ENCODE measurements at places on chromosomes 7 and 10.
A peak's percentile ranks its signal among the peaks of the same experiment; 100 is the strongest.

DNA sequence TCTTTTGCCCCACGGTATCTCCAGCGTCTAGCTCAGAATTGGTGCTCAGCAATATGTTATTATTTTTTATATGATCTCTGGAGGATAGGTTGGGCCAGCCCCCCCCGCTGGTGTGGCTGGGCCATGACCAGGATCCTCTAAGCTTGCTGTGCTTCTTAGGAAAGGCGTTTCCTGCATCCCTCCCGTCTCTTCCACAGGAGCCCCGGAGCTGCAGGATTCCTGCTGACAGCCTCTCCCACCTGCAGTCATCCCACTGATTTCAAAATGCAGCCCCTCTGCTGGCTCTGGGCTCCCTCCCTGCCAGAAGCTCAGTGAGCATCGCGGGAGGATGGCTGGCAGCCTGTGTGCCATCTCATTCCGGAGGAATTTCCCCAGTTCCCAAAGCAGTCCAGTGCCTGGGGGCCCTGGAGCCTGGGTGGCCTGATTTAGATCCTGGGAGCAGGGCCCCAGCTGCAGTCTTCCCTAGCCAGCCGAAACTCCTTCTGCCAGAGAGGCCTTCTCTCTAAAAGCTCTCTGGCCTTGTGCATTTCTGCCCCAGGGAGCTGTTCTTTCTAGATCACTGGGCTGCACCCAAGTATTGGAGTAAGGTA lies 21.8 kb upstream of the GOLGA7B start:
- DNase-seq, result no peak

DNA sequence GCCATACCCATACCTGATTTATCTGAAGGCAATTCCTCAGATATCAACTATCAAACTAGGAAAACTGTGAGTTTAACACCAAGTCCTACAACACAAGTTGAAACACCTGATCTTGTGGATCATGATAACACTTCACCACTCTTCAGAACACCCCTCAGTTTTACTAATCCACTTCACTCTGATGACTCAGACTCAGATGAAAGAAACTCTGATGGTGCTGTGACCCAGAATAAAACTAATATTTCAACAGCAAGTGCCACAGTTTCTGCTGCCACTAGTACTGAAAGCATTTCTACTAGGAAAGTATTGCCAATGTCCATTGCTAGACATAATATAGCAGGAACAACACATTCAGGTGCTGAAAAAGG lies 69.0 kb upstream of the RSBN1L start:
- DNase-seq, result peak; percentile 63

- no peak for DNase-seq
These were observed 418.9 kb downstream of the MDFIC start for GRCh38 chr7:115340828-115341227.

DNA sequence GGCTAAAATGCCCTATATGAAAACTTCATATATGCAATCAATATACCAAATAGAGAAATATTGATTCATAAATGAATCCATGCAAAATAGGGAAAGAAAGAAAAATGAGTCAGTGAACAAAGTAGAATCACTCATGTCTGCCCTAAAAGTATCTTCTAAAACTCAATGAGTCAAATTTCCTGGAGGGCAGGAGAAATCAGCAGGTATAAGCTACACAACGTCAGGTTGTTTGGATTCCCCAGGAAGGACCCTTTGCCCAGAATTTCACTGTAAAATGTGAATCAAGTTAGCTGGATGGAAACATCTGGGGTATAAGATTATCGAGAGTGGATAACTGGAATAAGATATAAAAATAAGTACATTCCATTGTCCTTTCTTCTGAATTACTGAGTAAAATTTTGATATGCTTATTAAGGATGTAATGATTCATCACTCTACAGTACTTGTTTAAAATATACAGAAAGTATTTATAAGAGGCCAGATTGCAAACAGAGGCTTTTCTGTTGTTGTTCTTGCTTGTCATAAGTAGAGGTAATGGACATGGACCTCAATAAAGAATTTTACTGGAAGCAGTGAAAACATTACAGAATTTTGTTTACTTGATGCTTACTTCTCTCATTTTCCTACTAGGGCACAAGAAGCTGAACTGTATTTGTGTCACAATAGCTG lies 99.0 kb downstream of the AGMO start:
- DNase-seq, result no peak

- DNase-seq, result no peak
These were observed 22.1 kb downstream of the NUDT1 start for GRCh38 chr7:2264158-2264557.

DNA sequence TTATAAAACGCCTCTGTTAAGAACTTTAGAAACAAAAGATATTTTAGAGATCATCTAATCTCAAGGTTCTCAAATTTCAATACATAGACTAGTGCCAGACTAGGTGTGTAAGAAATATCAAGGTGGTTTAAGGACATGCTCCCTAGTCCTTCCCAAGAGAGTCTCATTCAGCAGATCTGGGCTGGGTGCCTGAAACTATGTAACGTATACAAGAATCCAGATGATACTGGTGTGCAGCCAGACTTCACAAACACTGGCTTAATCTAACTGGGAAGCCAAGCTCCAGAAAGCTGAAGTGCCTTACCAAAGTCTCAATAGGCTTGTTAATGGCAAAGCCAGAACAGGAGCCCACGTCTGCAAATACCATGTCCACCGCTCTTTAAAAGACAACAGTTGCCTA lies 105.0 kb upstream of the AMPH start:
- no peak for DNase-seq

DNA sequence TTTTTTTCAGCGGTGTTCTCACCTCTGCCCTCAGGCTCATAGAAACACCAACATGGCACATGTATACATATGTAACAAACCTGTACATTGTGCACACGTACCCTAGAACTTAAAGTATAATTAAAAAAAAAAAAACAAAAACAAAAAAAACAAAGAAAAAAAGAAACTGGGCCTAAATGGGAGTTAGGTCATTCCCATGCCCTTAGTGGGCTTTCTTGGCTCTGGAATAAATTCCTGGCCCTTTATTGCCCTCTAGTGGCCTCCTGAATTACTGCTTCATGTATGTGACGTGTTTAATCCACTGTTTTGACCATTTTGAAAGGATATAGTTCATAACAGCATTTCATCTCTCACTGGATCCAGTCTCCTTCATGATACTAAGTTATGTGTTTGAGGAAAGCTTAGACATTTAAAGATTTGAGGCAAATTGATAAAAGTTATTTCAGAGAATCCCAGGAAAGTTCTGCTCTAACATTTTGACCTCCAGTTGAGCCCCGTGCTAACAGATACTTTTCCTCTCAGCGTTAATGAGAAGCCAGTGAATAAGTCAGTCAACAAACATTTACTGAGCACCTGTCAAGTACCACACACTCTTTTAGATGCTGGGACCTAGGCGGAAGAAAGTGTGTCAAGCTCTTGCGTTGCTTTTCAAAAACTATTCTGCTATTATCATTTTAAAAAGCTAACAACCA lies 54.7 kb upstream of the SYPL1 start:
- peak; percentile 81 for DNase-seq

- DNase-seq, result no peak
These were observed 205.4 kb upstream of the ZMIZ1 start for GRCh38 chr10:78863140-78863905.

- DNase-seq, result peak; percentile 66
These were observed 34.3 kb upstream of the NPVF start for GRCh38 chr7:25262586-25262985.

GRCh38 chr7:25009257-25009656 lies 29.3 kb upstream of the OSBPL3 start:
- DNase-seq, result no peak

GRCh38 chr7:87234949-87235348 lies 15.4 kb upstream of the TMEM243 start:
- peak; percentile 31 for DNase-seq

GRCh38 chr7:122064971-122065370 lies 79.1 kb downstream of the AASS start:
- no peak for DNase-seq

DNA sequence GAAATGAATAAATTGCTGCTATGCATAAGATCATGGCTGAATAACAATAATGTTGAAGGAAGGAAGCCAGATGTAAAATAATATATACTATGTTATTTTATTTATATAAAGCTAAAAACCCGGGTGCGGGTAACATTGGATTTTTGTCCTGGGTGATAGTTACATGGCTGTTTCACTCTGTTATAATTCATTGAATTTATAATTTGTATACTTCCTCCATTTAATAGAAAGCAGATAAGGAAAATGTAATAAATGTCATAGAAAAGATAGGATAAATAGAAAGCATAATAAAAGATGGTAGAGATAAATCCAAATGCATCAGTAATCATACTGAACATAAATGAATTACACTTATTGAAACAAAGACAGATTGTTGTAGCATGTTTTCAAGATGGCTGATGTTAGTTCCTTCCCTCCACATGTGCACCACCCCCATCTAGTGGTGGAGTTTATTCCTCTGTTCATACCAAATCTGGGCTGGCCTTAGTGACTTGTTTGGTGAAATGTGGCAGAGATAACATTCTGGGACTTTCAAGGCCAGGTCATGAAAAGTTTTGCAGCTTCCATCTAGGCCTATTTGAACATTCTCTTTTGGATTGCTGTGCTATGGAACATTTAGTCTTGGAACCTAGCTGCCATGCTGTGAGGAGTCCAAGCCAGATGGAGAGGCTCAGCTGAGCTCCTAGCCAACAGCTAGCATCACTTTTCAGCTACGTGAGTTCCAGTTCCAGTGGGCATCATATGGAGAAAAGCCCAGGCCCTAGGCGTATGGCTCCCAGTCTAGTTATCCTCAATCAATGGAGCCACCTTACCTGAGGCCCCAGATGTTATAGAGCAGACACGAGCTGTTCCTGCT lies 46.9 kb downstream of the AHCYL2 start:
- peak; percentile 50 for DNase-seq

DNA sequence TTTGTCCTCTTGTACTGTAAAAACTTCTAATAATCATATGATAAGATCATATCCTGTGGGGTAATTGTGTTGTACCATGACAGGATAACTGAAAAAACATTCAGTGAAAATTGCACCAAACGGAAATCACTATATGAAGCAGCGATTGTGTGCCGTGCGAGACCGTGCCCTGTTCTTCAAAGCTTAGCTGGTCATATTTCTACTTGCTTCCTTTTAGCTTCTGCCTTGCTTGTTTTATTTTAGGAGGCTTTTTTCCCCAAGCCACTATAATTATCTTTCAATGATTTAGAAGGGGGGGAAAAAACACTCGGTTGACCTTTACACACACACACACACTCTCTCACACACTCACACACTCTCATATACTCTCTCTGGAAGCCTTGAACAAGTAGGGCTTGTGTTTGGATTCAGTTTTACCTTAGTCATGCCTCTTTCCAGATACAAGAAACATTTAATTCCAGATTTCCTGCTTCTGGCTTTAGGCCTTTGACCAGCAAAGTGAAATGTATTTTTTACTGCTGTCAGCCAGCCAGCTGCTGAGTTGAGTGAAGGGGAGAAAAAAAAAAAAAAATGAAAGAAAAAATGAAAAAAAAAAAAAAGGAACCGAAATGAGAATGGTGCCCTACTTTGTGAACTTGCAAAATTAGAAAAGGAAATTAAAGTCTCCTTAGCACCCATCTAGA lies 181.4 kb downstream of the ARID5B start:
- DNase-seq, result no peak

- DNase-seq, result no peak
These were observed 13.5 kb downstream of the RPA3 start for GRCh38 chr7:7704867-7705266.

DNA sequence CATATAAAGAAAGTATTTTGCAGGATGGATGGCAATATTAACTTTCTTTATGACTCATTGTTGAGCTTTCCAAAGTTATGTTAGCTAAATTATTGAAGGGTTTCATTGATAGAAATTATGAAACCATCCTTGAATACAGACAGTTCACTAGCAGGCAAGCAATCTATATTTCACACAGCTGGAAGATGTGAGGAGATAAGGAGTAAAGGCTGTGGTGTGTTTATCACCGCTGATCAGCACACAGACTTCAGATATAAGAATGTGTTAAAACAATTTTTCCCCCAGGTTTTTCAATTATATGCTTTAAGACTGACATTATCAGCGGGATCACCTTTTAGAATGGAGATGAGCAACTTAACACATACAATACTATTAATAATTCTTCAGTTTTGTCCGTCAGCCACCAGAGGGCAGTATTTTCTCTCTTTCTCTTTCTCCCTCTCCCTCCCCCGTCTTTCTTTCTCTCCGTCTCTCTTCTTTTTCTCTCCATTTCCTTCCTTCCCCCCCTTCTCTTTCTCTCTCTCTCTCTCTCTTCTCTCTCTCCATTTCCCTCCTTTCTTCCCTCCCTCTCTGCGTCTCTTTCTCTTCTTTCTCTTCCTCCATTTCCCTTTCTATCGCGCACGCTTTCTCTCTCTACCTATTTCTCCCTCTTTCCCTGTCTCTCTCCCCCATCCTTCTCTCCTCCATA lies 62.9 kb upstream of the FAM171A1 start:
- peak; percentile 43 for DNase-seq

- peak; percentile 78 for DNase-seq
These were observed 5.2 kb upstream of the MYH16 start for GRCh38 chr7:99267481-99267840.

DNA sequence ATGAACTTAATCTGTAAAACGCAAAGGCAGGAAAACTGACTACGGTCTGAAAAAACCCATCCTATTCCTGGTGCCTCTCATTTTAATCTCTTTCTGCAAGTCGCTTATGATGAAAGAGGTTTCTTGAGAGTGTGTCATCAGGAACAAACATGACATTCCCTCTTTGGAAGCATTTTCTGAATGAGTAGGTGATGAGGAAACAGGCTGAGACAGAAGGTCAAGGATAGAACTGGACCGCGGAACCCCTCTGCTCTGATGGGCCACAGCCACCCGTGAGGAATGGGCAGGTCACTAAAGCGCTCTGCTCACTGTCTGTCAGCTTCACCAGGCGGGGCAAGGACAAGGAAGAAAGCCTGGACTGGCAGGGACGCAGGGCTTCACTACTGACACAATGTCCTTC lies 28.6 kb downstream of the BEND7 start:
- no peak for DNase-seq

DNA sequence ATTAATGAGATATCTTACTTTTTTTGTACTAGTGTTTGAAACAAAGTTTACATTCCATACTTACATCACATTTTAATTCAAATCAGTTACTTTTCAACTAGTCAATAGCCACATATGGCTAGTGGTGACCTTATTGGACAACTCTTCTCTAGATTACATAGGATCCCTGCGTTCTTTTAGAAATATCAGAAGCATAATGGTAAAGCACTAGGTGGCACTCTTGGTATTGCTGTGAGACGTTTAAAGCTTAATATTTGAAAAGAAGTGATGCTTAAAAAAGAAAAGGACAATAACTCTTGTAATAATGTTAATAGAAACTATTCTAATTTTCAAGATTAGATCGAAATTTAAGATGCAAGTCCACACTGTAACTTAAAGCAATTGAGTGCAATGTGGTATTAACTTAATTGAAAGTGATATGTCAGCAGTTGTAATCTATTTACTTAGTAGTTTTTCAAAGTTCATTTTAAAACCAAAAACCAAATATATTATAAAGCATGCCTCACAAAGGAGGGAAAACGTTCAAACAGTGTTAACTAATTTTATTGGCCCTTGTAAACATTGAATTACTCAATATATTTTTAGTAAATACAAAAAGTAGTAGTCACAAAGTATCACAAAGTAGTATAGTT lies 339.1 kb downstream of the ATRNL1 start:
- peak; percentile 38 for DNase-seq

DNA sequence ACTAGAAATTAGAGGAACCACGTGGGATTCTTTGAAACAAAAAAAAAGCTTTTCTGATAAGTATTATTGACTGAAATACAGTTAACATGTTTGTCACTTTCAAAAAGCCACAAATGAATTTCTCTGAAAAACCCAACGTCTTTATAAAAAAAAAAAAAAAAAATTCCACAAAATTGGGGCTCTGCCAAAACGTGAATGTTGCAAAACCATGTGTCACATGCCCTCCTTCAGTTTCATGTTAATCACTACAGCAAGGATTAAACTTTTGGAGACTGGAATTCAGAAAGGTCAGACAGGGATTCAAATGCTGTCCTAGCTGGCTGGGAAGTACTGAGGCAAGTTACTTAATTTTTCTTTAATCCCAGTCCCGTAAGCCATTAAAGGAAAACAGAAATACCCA lies 278.0 kb upstream of the KLF14 start:
- no peak for DNase-seq

Measured in SW480 (cell line).